Right lobe of liver (tissue), 6 donors: ENCODE measurements at places on chromosomes 5 and 9. TPM values are rescaled to one million over a fixed set of nuclear protein-coding genes. Genes with fewer than 3 reads are reported as not detected.

Gene RNF180
- 6.0 TPM for total RNA-seq

Gene NDUFA8
- 27.3 TPM for total RNA-seq

Gene SPINK14
- total RNA-seq: not detected

Gene SPATA9
- total RNA-seq: 0.37 TPM

Gene DNAI1
- total RNA-seq: not detected

Gene MFAP3
- total RNA-seq: 15.6 TPM

Gene NUTM2F
- total RNA-seq: not detected

Gene BTNL8
- 0.32 TPM for total RNA-seq
